ENCODE measurements at places on chromosomes 2 and 18.

- no peak for DNase-seq
These were observed 44.3 kb upstream of the KCNG2 start for GRCh38 chr18:79753391-79753851.

GRCh38 chr2:106607371-106607770 is 120.2 kb downstream of the CD8B2 start:
- DNase-seq, result no peak

- no peak for DNase-seq
These were observed 239.6 kb downstream of the LPIN1 start for GRCh38 chr2:11985817-11986566.

- no peak for DNase-seq
These were observed 40.6 kb downstream of the ASAP2 start for GRCh38 chr2:9247177-9247576.

DNA sequence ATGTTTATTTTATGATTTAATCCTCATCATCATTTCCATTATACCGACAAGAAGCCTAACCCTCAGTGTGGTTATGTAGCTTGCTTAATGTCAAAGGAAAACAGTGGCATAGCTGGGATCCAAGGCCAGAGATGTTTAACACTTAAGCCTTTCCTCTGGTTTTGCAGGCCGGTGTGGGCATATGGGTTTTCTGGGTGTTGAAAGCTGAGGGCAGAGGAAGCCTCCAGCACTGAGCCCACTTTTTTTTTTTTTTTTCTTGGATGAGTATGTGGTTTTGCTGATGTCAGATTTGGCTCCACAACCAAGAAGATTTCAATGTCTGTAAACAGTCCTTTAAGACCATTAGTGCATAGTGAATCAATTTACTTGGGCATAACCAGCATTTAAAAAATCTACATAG is 41.3 kb downstream of the LHCGR start:
- no peak for DNase-seq

- no peak for DNase-seq
These were observed 128.3 kb downstream of the CDH2 start for GRCh38 chr18:28048612-28049011.
